CD4-positive, alpha-beta T cell (primary cell): ENCODE measurements at places on chromosomes 3 and 15.

- DNase-seq = no peak
Measured at GRCh38 chr15:65945616-65946015, 76.3 kb downstream of the RAB11A start.

DNA sequence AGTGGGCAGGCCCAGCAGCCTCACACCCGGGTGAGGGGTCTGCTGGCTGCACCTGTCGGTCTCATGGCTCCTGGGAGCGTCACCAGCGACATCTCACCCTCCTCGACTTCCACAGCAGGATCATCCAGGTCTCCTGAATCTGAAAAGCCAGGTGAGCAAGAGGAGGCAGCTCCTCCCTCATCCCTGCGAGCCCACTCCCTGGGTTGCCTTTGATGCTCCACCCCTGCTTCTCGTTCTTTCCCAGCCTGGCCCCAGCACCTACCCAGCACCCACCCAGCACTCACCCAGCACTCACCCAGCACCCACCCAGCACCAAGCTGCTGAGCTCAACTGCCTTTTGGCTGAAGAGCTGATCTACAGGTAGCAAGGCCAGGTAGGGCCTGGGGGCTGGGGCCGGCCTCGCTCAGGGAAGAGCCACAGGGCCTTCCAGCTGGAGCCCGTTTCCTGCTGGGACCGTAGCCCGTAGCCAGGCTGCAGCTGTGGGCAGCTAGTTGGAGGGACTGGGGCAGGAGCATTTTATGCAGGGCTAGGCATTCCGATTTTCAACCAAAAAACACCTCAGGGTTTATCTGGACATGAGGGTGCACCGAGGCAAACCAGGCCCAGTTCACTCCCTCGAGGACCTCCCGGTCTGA lies at the start of gene H1-8:
TSS of gene H1-8 (plus strand) at position 20 of the 635 bp plus-strand sequence. CDS start at position 64, 44 bp downstream.
- no peak for DNase-seq

- no peak for DNase-seq
Measured at GRCh38 chr15:89198934-89199333, 22.4 kb downstream of the RLBP1 start.

GRCh38 chr3:78707609-78708008 lies 1060.2 kb downstream of the ROBO1 start:
- DNase-seq = no peak

- no peak for DNase-seq
Measured at GRCh38 chr3:7315037-7315436, 454.1 kb downstream of the GRM7 start.

DNA sequence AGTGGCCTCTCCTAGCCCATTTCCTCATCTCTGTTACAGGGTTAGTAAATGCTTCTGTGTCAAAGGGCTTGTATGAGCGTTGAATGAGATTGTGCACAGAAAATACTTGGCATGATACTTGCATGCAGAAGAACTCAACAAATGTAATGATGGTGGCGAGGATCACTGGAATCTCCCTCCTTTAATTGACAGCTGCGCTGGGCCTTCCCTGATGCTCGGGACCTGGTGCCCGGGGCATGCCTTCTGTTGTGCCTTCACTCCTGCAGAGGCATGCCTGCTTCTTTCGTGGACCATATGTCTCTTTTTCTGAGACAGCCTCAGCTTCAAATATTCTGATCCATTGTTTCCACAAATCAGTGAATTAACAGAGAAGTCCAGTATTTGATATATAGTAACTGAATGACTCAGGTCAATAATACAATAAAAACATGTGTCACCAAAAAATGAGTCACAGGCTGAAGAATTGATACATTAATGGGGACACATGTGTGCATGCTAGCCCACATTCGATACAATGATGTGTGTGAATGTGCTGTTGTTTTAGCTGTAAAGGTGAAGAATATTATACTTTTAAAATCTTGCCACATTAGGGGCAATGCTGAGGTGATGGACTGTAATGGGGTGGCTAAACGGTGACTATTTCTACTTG lies 243.3 kb upstream of the TBL1XR1 start:
- no peak for DNase-seq

DNA sequence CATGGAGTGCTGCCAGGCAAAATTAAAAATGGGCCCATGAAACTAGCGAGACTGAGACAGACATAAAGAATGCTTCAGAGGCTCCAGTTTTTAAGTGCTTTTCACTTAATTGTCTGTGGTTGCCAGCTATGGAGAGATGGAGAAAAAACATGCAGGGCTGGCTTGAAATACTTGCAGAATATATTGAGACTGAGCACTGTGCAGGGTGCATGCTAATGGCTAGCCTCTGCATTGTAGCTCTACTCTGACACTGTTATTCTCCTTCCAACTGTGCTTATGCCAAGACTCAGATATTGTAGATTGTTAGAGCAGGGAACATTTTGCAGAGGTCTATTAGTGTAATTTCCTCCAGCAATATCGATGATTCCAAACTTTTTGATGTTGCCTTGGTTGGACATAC lies 735.0 kb downstream of the PDCD6IP start:
- DNase-seq = no peak

DNA sequence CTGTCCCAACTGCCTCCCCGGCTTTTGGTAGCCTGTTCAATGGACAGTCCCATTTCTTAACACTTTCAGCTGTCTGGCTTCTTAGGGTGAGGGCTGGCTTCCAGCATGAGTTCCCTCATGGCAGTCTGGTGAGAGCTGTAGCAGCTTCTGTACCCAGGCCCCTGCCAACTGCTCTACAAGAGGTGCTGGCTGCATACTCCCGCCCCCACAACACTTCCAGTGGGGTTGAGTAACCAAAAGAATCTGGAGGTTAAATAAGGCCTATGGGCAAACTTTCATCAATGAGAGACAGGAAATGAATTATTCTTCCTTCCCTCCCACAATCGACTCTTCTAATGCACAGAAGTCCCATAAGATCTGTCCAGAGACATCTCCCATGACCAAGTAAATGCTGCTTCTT lies 145.0 kb downstream of the NEK10 start:
- DNase-seq = no peak

DNA sequence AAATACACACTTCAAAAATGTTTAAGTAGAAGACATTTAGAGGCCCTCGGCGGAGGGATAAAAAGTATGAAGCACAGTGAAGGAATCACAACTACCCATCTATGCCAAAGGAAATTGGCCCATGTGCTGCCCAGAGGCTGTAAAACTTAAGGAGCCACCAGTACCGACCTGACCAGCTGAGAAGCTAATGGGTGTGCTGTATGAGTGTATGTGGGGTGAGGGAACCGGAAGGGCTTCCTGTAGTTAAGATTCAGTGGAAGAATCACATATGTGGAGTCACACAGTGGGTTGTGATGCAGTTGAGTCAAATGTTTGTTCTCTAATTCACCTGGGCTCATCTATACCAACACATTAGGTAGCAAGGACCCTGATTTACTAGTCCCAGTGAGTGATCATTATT lies 516.0 kb upstream of the IL12A start:
- DNase-seq = no peak

DNA sequence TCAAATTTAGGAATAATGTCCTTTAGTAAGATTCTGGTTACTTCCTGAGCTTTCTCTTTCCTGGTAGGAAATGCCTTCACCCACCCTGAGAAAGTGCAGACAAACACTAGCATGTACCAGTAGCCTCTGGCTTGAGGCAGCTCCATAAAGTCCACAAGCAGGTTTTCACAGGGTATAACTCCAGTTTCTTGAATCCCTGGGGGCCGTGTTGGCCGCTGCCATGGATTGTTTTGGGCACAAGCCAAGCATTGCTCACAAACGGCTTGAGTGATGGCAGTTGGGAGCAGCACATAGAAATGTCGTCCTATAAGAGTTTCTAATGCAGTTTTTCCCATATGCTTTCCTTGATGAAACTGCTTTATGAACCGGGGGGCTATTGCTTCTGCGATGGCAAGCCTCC lies 164.1 kb downstream of the STXBP5L start:
- DNase-seq = no peak

DNA sequence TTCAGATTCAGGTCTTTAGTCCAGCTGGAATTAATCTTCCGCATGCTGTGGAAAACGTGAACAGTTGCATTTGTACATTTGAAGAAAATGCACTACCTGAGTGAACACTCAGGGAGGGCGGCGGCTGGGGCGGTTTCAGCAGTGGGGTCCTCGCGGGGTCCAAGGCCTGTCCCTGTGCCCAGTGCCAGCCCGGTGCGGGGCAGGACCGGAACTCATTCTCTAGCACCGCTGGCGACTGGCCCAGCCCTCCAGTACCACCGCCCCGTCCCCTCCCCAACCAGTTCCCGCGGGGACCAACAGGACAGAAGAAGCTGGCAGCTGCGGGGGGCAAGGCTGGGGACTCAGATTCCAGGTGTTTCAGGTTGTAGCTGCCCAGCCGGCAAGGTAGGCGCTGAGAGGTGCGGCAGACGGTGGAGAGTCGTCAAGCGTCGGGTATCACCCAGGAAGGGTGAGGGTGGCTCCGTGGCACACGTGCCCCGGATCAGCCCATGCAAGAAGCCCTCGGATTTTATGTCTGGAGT lies 72.2 kb upstream of the ARNT2 start:
- DNase-seq = no peak

DNA sequence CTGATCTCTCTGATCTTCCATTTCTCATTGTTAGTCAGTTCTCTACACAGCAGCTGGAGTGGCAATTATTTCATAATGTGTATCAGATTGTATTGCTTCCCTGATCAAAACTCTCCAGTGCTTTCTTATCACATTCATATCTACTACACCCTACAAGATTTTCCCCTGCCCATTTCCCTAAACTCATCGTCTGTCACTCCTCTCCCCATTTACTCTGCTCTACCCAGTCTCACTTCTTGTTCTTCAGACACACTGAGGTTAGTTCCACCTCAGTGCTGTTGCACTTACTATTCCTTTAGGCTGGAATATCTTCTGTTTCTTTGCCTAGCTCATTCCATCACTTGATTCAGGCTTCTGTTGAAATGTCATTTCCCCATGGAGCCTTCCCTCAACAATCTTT lies 197.1 kb downstream of the SATB1 start:
- DNase-seq = no peak

DNA sequence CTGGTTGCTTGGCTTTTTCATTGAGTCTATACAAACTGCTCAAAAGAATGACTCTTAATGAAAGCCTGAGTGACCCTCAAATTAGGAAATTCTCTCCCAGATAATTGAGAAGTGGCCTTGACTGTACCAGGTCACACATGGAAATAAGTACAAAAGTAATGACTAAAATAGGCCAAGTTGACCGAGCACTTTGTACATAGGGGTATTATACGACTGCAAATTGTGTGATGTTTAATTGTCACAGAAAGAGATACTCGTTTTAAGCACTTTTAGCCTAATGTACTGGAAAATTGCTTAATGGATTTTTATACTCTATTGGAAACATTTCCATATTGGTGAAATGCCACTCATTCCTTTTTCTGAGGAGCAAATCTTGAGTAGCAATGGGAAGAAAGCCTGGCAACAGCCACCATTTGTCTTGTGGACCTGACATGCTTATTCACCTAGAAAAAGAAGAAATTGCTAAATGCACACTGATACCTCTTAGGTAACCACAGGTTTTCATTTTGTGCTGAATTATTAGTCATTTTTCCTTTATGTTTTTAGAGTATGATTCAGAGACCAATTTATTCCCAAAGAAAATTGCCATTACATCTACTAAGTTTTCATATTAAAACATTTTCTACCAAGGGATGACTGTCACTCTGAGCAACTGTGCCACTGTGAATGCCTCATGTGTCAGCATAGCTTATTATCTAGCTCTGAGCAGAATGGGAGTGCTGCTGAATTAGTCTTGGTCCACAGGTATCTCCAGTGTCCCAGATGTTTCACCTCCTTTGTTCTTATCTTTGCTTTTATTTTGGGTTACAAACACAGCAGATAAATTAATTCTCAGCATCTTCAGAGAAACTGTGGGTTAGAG lies 8.9 kb upstream of the PXK start:
- no peak for DNase-seq

DNA sequence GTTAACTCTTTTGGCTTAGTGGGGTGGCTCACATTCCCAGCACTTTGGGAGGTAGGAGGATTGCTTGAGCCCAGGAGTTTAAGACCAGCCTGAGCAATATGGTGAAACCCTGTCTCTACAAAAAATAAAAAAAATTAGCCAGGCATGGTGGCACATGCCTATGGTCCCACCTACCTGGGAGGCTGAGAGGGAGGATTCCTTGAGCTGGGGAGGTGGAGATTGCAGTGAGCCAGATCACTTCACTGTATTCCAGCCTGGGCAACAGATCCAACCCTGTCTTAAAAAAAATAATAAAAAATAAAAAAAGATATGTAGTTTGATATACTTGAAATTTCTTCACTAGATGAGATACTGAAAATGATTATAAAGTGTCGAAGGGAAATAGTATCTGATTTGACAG lies 178.8 kb downstream of the TCF12 start:
- DNase-seq = no peak

- no peak for DNase-seq
Measured at GRCh38 chr3:141530415-141530768, 43.6 kb downstream of the RASA2 start.

- DNase-seq = no peak
Measured at GRCh38 chr15:32965897-32966296, 228.6 kb downstream of the FMN1 start.

DNA sequence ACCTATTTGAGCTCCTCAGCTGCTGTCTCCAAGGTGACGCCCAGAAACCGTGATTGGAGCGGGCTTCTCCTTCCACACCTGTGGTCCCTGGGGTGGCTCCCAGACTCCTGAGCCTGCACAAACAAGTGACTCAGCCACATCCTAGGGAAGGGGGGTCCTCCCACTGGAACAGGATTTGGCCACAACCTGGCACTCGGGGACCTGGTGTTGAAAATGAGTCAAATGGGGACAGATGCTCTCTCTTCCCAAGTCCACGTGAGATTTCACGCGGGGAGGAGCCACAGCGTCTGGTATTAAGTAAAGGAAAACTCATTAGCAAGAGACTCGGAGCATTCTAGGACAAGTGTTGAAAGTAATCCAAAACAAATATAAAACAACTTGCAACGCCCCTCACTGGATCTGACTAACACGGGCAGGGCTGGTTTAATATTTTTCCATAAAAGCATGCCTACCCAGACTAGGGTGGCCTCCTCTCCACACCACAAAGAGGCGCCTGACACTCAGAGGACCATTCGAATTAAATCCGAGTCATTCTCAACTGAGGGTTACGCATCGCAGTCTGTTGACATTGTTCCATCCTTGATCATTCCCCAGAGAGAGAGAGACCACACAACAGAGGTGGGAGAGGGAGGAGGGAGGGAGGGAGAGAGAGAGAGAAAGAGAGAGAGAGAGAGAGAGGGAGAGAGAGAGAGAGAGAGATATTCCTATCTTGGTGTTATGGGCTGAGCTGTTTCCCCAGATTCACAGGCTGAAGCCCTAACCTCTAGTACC lies 74.4 kb downstream of the MGLL start:
- DNase-seq = no peak
